Caco-2 (cell line): ENCODE measurements at places on chromosomes 2 and 18. TPM values are rescaled to one million over a fixed set of nuclear protein-coding genes. Genes with fewer than 3 reads are reported as not detected.

Gene GTF2A1L
- not detected in 2 replicates for total RNA-seq

Gene FAM228B
- 6.7 and 7.9 TPM in 2 replicates for total RNA-seq

DNA sequence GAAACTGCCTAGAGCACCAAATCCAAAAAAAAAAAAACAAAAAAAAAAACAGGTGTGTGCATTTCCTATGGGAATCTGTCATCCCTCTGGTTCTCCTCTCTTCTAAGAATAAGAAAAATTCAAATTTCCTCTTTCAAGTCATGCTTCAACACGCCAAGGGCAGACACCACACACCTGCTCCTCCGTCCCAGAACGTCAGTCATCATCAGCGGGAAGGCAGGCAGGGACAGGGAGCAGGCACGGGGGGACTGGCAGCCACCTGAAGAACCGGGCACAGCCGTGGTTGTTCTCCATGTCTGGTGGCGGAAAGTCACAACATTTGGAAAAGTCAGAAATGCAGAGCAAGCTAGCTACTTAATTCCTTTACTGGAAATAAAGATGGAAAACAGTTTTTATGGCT is 214.8 kb downstream of the IKZF2 start:
- H3K27me3 ChIP-seq: no peaks in the 10 kb centered on the region
- no peak overlapping the region for H3K4me3 ChIP-seq
- H3K36me3 ChIP-seq: no peaks in the 10 kb centered on the region
- peaks cover 28% of the 10 kb centered on the region for H3K4me1 ChIP-seq
- DNase-seq: no peak
- no peak overlapping the region for H3K27ac ChIP-seq

DNA sequence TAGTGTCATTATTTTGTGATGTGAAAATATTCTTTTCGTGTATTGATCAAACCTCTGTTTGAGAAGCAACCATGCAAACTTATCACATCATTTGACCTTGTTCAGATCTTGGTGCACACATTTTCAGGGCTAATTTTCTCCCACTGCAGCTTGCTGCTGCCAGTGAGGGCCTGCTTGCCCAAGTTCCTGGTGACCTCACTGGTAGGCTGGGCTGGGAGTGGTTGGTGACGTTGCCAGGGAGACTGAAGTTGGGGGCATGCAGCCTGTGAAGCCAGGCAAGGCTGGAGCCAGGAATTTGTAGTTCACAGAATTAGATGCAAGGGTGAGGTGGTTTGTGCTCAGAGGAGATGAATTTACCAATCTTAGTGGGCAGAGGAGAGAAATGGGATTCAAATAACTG is 38.5 kb downstream of the PARD3B start:
- H3K4me1 ChIP-seq: no peaks in the 10 kb centered on the region
- H3K4me3 ChIP-seq: no peak overlapping the region
- no peak overlapping the region for H3K27ac ChIP-seq

DNA sequence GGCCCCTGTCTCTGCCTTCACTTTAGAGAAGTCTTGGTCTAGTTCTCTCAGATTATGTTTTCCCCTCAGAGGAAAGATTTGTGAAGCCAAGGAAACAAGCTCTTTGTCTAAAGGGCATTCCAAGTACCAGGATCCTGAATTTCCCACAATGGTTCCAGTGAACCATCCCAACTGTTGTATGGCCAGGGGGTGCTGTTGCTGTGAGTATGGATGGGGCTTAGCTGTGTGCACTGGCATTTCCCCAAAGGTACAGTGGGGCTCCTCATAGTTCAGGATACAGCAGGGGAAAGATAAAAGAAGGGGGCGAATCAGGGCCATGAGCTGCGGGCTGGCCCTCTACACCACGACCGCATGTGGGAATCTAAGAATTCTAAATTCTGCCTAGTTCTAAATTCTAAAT is 1154.0 kb upstream of the FANCL start:
- no peak for DNase-seq
- H3K27me3 ChIP-seq: no peaks in the 10 kb centered on the region
- no peak overlapping the region for H3K27ac ChIP-seq
- H3K36me3 ChIP-seq: no peaks in the 10 kb centered on the region
